ENCODE measurements at places on chromosomes 3 and 15.
A peak's percentile ranks its signal among the peaks of the same experiment; 100 is the strongest.

DNA sequence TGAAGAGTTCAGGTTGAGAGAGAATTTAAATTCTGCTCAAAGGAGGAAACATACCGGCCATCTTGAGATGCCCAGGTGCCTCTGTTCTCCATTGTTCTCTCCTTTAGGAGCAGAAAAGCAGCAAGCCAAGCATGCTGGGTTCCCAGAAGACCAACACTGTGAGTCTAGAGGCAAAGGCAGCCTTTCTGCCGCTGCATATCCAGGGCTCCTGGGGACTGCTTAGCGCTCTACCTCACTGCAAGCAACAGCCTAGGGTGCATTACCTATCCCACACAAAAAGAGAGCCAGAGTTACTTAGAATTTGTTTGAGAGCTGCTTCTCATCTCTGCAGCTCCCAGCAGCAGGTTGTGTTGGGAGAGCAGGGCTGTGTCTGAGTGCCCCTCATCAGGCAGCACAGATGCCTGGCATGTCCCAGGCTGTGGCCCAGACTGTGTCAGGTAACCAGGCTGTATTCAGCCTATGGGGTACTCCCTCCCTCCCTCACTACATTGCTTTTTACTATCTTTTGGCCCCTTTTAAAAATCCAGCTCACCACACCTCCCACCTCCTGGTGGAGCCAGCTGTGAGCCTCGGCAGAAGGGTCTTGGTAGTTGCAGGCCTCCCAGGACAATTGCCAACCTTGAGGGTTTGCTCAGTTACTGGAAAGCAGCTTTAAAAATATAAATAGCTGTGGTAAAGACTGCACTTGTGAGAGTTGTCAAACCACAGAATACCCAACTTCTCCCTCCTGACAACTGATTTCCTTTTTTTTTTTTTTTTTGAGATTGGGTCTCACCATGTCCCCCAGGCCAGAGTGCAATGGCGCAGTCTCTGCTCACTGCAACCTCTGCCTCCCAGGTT, 30.2 kb downstream of the BCL2L10 start:
- DNase-seq, result no peak

DNA sequence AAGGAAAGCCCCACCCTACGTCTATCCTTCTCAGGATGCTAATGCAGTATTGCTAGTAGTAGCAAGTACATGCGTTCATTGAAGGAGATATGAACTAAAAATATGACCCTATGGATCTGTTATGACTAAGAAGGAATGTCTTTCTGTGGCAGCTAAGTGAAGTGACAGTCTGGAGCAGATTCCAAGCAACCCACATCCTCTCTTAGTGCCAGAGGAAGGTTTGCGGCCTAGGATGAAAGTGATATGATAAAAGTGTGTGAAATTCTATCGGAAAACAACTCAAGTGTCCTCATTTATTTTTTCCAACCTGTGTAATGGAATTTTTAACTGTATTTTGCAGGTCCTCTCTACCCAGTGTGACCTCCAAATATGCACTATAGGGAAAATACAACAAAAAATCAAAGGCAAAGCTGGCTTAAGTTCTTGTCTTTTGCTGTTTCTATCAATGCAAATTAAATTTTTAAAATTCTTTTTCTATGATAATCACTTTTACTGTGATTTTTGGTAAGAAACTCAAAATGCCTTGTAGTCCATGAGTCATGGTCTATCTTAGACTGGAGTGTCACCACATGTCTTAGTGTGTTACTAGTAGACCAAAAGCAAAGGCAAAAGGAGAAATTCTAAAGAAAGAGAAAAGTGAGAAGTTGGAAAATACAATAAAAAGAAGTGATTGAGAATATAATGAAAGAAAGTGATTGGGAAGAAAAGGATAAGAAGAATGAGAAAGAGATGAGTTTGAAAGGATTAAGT, 161.2 kb upstream of the TMCO5A start:
- no peak for DNase-seq

- no peak for DNase-seq
Measured at GRCh38 chr15:95603802-95604201, 726.7 kb upstream of the NR2F2 start.

DNA sequence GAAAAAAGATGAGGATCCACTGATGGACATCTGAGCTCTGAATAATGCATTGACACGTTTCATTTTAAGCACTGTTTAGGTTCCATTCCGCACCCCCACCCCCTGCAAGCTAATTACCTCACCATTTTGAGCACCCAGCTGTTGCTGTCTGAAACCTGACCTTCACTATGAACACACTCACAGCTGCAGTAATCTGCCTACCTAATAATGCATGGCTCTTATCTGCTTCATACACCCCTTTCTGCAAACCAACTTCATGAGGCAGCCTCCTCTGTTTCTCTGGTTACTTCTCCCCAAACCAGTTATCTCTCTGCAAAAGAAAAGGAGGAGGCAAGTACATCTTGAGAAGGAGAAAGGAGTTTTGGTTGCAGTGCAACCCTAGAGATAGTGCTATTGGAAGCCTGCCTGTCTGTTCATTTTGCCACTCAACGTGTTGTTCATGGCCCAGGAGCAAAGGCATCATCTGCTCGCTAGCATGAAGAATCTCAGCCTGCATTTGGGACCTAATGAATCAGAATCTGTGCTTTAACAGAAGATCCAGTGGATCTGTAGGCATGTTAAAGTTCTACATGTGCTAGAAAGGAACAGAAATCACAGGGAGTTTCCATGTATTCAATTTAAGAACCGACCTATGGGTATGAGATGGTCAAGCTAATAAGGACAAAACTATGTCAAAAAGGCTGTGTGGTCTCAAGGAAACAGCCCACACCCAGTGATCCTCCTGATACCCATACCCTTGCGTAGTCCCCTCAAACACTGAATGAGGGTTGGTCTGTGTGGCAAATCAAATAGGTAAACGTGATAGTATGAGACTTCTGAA, 87.2 kb downstream of the MB21D2 start:
- no peak for DNase-seq

- no peak for DNase-seq
Measured at GRCh38 chr3:197428117-197428801, 127.5 kb downstream of the BDH1 start.

DNA sequence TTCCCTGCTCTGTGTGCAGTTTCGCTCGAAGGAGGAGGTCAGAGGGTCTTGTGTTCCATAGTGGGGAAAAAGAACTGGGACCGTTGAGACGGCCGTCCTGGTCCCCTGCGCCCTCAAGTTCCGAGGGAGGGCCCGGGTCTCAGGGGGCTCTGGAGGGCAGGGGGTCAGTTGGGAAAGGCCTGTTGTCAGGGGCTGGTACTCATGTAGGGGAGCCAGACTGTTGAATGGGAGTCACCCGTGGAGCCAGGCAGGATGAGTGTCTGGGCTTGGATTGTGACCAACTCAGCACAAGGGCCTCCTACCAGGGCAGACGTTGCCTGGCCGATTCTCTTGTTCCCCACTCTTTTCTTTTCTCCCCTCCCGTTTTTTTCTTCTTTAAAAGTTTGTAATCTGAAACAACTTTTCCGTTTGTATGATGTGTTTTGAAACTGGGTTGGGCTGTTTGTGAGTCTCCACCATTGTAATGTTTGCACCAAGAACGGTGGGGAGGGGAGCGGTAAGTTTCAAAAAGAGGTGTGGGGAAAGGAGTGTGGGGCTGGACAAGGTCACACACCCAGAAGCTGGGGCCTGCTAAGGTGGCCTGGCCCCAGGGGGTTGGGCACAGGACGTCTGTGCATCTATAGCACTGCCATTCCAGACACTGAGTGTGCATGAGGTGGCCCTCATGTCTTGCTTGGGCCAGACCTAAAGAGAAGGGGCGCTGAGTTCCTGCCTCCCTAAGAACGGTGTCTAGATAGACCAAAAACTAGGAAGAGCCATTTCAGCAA, 1.1 kb downstream of the CMTM7 start:
- DNase-seq, result no peak

DNA sequence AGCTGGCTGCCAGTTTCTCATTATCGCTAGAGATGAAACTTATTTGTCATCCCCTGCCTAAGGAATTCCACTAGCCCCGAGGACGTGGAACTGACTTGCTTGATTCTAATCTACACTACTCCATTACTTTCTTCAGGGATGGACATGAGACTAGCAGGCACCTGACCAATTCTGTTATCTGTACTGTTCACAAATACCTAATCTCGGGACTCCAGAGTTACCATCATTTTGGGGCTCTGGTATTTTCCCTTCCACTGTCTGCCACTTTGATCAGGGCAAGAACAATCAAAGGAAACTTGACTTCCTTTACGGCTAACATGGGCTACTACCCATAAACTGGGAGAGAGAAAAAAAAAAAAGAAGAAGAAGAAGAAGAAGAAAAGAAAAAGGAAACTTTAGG, 27.8 kb downstream of the BMF start:
- no peak for DNase-seq

- DNase-seq, result no peak
Measured at GRCh38 chr3:122239112-122239511, 55.6 kb downstream of the CASR start.

DNA sequence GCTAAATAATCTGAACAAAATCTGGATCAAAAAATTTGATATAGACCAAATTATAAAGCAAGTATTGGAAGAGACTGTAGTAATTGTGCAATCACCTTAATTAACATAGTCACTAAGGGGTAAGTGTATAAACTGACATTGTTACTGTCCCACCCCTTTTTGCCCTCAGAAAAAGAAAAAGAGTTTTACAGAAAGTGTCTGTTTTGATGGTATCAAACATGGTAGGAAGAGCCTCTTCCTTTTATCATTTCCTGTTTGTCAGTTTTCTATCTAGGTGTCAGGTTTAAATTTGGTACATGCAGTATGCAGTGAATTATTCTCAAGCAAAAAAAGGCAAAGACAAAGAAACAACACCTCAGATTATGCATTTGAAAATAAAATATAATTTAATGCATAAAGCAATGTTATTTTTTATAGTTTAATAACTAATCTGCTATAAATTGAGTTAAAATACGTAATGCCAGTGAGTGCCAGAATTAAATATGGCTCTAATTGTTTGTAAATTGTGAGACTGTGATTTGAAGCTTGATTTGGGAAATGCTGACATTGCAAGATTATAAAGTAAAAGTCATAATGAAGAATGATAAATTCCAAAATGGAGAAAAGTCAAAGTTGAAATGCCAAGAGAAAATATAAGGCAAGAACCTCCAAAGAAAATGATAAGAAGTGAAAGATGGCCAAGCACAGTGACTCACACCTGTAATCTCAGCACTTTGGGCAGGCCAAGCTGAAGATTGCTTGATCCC, 30.3 kb upstream of the CMC1 start:
- no peak for DNase-seq

DNA sequence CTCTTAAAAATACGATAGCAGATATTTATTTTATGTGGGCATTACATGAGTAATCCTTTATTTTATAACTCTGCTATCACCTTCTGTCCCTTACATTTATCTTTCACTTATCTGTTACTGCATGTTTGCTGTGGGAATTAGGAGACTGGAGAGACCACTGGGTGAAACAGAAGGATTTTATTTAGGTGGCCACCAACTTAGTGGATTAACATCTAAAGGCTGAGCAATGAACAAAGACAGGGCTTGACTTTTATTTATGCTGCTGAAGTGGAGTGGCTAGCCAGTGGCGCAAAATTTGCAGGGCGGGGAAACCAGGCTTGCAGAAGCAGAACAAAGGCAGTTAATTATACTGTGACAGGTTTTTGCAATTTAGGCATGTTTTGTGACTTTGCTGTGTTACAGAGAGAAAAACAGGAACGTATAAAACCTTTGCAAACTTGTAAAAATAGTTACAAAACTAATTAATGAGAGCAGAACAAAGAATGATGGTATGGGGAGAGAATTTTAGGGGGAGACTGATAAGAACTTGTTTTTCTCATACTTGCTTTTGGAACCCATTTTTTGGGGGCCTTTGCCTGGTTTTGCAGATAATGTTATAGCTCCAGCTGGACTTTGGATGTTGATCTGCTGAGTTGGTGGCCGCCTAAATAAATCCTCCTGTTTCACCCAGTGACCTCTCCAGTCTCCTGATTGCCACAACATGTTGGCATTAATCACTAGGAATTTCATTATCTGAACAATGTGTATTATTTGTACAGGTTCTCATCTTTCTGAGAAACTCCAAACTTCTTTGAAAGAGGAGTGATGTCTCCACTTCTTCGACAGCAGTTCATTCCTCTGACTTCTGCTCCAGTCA, 18.0 kb downstream of the KLHL24 start:
- DNase-seq, result peak; percentile 32

GRCh38 chr15:45918839-45919238, 284.0 kb downstream of the SQOR start:
- DNase-seq, result no peak

DNA sequence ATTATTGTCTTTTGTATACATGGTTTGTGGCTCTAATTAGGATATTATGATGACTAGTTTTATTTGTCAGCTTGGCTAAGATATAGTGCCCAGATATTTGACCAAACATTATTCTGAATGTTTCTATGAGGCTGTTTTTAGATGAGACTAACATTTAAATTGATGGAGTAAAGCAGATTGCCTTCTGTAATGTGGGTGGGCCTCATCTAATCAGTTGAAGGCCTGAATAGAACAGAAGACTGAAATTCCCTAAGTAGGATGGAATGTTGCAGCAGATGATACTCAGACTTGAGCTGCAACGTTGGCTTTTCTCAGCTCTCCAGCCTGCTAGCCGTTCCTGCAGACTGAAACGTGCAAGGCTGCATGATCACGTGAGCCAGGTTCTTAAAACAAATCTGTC, 546.5 kb downstream of the EDEM1 start:
- DNase-seq, result no peak

DNA sequence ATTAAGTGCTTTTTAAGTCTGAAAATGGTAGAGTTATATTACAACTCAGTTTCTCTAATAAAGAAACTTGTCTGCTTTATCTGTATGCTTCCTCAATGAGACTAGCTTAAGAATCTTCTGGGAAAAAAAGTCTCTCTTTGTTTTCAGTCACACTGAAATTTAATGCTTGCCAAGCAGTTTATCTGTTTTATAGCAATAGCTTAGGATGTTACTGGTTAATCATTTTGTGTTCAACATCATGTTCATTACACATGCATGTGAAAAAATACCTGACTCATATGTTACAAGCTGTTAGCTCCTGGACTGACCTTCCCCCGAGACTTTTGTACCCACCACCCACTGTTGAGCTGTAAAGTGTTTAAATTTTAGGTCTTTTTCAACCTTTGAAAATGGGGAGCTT, 706.2 kb upstream of the CBLB start:
- no peak for DNase-seq

- no peak for DNase-seq
Measured at GRCh38 chr15:60352525-60352924, 45.3 kb downstream of the ANXA2 start.

DNA sequence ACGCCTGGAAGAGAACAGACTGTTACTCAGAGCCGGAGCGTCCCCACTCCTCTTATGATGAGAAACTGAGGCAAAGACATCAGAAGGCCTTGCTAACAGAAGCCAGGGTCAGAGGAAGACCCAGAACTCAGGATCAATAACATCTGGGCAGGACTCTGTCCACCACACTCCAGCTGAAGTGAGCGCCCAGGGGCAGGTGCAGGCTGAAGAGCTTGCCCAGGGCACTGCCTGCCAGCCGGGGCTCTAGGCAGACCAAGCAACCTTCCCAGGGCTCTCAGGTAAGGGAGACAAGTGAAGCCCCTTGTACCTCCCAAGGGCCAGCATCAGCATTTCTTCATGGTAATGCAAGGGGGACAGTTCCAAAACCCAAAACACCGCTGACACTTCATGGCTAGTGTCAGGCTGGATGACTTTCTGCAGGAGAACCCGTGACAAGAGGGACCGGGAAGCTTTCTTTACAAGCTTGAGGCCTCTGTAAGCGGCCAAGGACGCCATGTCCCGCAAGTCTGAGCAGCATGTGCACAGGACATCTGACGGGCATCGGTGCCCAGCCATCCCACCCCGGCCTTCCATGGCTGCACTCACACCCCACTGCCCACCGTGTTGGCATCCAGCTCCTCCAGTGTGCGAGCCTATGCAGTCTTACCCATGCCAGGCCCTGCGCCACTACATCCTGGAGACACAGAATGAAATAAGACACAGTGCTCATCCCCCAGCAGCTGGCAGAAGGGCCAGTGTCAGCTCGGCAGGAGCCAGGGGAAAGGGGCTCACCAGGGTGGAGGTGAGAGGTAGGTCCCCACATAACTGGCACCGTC, 14.1 kb downstream of the XXYLT1 start:
- DNase-seq, result no peak

Data from retina (tissue), 1 donor.